GF-D8 (cell line): ENCODE measurements at places on chromosomes 7 and 10.

DNA sequence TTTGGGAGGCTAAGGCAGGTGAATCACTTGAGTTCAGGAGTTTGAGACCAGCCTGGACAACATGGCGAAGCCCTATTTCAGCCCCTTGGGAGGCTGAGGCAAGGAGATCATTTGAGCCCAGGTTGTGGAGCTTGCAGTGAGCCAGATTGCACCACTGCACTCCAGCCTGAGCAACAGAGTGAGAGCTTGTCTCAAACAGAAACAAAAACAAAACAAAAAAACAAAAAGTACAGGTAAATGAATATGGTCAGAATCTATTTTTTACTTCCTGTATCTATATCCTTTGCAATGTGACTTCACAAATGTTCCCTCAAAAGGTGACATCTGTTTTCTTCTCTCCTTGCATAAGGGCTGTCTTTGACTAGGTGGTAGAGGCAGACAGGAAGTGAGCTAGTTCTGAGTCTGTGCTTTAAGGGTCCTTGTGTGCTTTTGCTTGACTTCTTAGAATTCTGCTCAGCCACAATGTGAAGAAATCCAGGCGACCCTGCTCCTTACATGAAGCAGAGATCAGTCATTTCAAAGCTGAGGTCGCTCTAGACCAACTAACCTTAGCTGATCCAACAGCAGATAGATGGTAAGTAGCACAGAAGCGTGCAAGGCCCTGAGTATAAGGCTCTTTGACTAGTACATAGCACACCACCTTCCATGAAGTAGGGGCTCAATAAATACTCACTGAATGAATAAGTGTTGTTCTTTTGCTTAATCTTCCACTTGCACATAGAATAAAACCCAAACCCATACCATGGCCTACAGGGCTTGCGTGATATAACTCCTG, 423.2 kb upstream of the PCDH15 start:
- no peak for DNase-seq

- no peak for DNase-seq
Measured at GRCh38 chr10:102773986-102774385, 30.2 kb downstream of the WBP1L start.

DNA sequence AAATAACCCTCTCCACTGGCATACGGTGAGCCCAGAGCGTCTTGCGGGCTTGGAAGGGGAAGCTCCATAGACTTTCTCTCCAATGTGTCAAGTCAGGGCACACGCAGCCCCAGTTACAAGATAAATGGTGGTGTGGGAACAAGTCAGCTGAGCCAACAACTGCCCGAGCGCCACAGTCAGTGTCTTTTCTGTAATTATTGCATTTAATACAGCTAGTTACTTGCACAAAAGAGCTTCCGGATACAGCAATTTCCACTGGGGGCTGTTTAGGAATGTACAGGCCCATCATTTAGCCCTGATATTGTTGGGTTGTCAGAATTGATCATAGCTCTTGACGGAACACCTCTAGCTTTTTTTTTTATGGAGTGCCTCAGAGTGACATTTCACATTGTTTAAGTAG, 193.5 kb upstream of the SP8 start:
- DNase-seq = no peak

DNA sequence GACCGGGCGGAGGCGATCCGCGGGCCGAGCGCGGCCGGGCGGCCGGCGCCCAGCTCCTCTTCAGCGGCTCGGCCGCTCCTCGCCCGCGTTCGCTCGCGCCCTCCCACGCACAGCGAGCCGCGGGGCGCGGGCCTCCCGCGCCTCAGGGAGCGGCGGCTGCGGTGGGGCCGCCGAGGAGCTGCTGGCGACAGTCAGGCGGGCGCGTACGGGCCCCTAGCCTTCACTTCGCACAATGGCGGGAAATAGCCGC, at the start of gene MCMBP:
TSS of gene MCMBP (minus strand) at position 234 of the 250 bp plus-strand sequence. CDS start 259 bp downstream, outside the sequence.
- DNase-seq = no peak

DNA sequence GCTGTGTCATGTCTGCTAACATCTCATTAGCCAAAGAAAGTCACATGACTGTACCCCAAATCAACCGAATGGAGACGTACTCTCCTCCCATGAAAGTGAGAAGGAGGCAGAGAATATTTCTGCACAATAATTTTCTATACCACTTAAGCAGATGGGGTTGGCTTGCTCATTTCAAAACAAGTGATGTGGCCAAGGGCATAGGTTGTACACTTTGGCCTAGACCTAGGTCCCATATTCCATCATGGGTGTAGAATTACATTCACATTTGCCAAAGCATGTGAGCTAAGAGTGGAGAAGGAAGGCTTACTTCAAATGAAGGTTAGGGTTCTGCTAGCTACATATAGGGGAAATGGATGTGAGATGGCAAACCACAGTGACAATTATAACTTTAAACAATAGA, 83.0 kb downstream of the ZNF365 start:
- DNase-seq = no peak

DNA sequence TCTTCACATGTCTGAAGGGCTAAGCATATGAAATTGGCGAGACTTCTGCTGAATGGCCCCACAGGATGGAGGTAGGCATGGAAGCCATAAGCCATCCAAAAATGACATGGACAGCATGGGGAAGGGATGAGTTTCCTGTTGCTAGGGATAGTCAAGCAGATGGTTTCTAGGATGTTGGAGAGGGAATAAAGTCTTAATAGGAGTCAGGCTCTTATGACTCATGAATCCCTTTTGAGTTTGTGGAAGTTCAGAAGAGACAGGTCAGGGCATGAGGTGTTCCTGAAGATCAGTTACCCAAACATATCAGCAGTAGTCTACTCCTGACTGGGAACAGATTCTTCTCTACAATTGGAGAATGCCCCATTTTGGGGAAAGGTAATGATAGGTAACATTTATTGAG, 243.9 kb downstream of the REEP3 start:
- DNase-seq = no peak

DNA sequence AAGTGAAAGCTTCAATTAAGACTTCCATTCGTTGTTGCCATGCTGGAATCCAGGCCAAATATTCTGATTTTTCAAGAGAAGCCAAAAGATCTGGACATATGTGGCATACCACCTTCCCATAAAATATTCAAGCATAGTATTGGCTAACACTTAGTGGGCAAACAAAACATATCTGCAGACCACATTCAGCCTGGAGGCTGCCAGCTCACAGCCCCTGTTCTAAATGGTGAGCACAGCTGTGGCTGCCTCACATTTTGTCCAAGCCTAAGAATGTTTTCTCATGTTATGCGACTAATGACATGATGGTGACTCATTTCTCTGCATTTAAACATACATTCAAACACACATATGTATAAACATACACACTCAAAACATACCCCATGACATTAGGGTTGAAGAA, 10.6 kb upstream of the CALU start:
- no peak for DNase-seq

DNA sequence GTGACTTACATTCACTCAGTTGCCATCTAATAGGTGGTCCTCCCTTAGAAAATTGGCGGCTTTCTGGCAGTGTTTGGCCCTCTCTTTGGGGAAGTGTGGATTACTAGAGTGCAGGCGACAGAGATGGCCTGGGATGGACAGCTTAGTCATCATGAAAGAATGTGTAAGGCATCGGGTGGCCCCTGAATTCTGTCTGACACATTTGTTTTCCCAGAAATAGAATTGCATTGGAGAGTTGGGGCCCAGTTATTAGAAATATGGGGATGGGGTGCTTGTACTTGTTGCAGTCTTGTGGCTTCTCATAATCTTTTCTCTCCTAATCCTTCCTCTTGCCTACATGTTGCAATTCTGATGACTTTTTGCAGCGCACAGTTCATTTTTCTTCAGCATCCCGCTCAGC, 13.8 kb downstream of the TCF7L2 start:
- DNase-seq = no peak

- no peak for DNase-seq
Measured at GRCh38 chr7:107951172-107951787, 51.7 kb downstream of the LAMB1 start.

- no peak for DNase-seq
Measured at GRCh38 chr7:42134276-42134876, 102.6 kb downstream of the GLI3 start.

DNA sequence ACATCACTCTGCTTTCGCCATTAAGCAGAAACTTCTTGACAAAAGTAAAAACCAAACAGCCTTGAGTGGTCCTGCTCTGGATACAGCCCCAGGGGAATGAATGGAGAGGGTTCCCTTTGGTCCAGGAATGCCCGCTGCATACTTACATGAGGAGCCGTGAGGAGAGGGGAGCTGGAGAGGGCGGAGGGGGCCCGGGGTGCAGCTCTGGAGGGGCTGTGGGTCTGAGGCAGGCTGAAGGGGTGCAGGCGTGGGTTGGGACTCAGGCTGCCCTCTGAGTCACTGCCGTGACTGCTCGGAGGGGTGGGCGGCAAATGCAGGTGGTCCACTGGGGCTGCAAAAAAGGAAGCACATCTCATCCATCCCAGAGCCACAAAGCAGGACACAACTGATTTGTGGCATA, 61.3 kb upstream of the DGKI start:
- no peak for DNase-seq

DNA sequence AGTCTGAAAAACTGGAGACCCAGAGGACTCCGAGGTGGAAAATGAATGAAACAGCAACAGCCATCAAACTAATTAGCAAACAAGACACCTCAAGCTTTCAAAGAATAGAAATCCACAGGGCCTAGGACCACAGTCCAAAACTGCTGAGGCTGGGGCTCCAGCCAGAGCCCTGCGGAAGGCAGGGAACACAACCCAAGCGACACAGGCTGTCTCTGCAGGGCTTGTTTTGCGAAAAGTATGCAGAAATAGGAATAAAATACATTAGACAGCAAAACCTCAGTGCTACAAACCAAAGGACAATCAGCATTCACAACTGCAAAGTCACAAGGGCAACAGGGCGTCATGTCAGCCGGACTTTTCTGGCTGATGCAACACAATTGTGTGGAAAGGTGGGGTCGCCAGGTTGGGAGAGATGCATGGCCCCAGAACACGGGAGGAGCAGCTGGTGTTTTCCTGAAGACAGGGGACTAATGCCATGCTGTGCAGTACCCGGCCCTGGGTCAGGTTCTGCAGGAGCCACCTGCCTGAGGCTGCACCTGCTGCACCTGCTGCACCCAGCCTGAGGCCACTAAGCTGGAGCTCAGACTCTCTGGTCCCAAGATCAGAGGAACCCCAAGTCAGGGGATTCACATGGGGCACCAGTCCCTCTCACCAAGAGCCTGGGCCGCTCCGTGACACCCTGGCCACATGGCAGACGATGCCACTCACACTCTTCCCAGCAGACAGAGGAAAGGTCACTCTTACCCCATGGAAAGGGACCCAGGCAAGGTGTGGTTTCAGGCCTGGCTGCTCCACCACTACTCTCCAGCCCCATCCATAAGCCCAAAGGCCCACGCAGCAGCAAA, 74.2 kb downstream of the MAD1L1 start:
- DNase-seq = no peak

- no peak for DNase-seq
Measured at GRCh38 chr7:24229481-24230226, 54.3 kb upstream of the NPY start.

DNA sequence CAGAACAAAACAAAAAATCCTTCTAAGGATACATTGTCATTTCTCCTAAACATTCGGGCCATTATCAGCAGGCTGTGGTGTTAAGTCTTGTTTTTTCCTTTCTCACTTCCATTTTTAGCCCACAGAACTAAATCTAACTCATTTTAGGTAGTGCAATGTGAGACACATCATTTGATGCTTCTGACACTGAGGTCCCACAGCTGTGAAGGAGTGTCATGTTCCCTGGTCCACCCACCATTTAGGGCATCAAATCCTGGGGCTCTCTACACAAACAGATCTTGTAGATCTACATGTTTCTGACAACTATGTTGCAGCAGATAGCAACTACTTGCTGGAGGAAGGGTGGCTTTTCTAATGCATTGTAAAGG, 232.5 kb upstream of the IGFBP3 start:
- no peak for DNase-seq

DNA sequence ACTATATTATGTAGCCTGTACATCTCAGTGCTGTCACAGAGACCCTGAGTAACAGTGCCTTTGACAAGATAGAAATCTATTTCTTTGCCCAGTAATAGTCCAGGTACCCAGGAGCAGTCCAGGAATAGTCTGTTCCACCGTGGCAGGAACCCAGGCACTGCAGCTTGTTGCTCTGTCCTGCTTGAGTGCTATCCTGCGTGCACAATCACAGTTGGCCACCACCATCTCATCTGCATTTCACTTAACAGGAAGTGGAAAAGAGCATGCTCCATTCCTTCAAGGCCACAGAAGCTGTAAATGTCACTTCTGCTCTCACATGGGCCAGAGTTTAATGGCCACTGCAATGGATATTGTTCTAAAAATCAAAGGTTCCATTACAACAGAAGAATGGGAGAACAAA, 61.5 kb upstream of the PRR15 start:
- no peak for DNase-seq

GRCh38 chr7:157577061-157577460, 240.3 kb downstream of the DNAJB6 start:
- DNase-seq = peak; percentile 37

DNA sequence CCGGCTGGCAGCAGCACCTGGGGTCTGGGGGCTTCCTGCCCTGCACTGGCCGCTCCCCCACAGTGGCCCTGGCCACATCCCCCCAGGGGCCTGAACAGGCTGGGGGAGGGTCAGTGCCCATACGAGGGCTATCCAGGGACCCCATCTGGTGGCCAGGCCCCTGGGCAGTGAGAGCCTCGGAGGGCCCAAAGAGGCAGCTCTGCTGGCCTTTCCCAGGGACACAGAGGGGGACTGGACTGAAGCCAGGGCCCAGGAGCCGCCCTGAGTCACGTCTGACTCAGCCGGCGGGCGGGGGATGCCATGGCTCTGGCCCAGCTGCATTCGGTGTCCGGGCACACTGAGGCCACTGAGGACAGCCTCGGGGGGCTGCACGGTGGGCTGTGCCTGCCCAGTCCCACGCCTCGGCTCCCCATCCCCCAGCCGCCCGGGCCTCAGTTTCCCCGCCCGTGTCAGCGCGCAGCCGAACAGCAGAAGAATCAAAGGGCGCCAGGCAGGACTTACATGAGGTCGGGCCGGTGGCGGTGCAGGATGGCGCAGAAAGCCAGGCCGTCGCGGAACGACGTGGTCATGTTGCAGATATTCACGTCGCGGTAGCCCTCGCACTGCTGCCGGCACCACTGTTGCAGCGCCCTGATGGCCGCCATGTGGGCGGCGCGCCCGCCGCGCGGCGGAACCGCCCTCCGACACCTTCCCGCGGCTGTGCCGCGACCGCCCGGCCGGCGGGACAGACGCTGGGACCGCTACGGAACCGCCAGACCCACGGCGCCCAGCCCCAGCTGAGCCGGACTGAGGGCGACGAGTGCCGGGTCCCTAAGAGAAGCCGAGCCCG, at the start of gene MICALL2:
TSS of gene MICALL2 (minus strand) at position 788 of the 829 bp plus-strand sequence. CDS start at position 644, 144 bp downstream.
- no peak for DNase-seq

DNA sequence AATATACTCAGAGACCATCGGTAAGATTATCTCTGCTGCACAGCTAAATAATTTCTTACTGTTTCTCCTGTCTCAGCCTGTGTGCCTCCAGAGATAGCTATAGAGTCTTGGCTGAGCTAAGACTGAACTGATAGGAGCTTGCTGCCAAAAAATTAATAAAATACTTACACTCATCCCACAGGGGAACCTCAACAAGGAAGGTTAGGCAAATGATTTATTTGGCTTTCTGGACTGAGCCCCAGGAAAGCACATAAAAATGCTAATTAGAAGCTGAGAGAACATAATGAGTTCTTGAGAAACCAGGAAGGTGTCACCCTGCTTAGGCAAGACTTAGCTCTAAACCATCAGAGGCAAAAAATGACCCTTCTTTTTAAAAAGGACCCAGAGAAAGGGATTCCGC, 534.5 kb downstream of the TNS3 start:
- no peak for DNase-seq
